ENCODE measurements at places on chromosomes 5 and 9. TPM values are rescaled to one million over a fixed set of nuclear protein-coding genes. Genes with fewer than 3 reads are reported as not detected.

The IRX1 gene
- not detected for total RNA-seq

The CYSRT1 gene
- 0.51 TPM for total RNA-seq

The ANKRD18B gene
- total RNA-seq, result 0.17 TPM

- DNase-seq, result no peak
Observed at GRCh38 chr5:138536665-138537315, 6.2 kb downstream of the ETF1 start.

- peak; percentile 18 for DNase-seq
Observed at GRCh38 chr5:171152382-171152781, 156.7 kb upstream of the TLX3 start.

DNA sequence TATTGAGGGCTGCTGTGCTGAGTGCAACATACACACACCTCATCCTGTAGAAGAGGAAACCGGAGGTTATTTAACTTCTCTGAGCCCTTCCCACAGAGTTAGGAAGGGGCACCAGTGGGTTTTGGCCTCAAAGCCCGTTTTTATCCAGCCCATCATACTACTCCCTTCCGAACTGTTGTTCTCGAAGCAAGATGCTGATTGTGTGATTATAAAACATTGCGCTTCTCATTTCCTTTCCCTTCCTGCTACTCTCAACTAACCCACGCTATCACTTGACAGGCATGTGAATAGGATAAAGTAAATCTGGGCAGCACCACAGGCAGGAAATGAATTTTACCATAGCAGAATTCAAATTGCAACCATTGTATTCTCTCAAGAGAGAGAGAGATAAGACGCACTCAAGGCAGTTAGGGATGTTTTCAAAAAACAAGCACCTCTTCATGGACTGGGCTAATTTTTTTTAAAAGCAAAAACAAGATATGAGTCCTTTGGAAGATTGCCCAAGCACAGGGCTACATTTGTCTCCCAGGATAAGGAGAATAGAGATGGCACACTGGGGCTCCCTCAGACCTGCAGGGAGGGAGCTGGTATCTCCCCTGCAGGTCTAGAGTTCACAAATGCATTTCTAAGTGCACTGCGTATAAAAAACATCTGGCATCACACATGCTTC lies 52.6 kb downstream of the GNA14 start:
- peak; percentile 13 for DNase-seq
